ENCODE measurements at places on chromosomes 2 and 18. TPM values are rescaled to one million over a fixed set of nuclear protein-coding genes. Genes with fewer than 3 reads are reported as not detected.

INPP1 gene
- total RNA-seq = 24.8 TPM

CTAGE1 gene
- not detected for total RNA-seq

CFAP65 gene
- total RNA-seq = not detected

FIGN gene
- 9.0 TPM for total RNA-seq

CCDC68 gene
- 3.3 TPM for total RNA-seq

MAPK4 gene
- total RNA-seq = not detected

PKP4 gene
- total RNA-seq = 63.7 TPM

MOCOS gene
- total RNA-seq = 69.1 TPM

OR6B2 gene
- total RNA-seq = not detected

- H3K4me1 ChIP-seq = peaks cover 12% of the 10 kb centered on the region
- H3K27me3 ChIP-seq = no peaks in the 10 kb centered on the region
- H3K4me3 ChIP-seq = no peak overlapping the region
- no peak for DNase-seq
- H3K27ac ChIP-seq = no peak overlapping the region
- H3K36me3 ChIP-seq = peaks cover 9% of the 10 kb centered on the region
Observed at GRCh38 chr2:74194799-74195198, 3.6 kb upstream of the MTHFD2 start.

GRCh38 chr18:74450626-74451025, 6.5 kb downstream of the DIPK1C start:
- peaks cover 3% of the 10 kb centered on the region for H3K27me3 ChIP-seq

DNA sequence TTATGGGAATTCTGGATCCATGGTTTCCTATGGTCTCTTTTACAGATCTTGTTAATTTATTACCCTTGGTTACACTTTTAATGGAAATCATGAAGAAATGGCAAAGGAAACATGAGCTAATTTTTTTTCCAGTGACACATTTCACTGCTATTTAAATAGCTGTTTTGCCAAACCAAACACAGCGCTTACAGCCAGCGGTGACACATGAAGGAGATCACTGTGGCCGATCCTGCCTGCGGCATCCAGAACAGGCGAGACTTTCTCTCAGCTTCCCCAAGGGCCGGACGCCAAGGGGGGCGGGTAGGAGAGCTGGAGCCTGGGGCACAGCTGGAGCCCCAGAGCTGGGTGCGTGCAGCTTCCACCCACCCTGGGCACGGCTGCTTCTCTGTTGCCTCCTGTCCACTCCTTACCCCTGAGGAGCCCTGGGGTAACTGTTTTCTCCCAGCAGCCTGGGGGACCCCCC, 81.4 kb upstream of the PKDCC start:
- H3K27ac ChIP-seq = no peak overlapping the region
- H3K27me3 ChIP-seq = peaks cover 38% of the 10 kb centered on the region
- H3K4me3 ChIP-seq = no peak overlapping the region
- peak; percentile 95 for DNase-seq
- H3K4me1 ChIP-seq = peaks cover 22% of the 10 kb centered on the region
- H3K36me3 ChIP-seq = peaks cover 5% of the 10 kb centered on the region

DNA sequence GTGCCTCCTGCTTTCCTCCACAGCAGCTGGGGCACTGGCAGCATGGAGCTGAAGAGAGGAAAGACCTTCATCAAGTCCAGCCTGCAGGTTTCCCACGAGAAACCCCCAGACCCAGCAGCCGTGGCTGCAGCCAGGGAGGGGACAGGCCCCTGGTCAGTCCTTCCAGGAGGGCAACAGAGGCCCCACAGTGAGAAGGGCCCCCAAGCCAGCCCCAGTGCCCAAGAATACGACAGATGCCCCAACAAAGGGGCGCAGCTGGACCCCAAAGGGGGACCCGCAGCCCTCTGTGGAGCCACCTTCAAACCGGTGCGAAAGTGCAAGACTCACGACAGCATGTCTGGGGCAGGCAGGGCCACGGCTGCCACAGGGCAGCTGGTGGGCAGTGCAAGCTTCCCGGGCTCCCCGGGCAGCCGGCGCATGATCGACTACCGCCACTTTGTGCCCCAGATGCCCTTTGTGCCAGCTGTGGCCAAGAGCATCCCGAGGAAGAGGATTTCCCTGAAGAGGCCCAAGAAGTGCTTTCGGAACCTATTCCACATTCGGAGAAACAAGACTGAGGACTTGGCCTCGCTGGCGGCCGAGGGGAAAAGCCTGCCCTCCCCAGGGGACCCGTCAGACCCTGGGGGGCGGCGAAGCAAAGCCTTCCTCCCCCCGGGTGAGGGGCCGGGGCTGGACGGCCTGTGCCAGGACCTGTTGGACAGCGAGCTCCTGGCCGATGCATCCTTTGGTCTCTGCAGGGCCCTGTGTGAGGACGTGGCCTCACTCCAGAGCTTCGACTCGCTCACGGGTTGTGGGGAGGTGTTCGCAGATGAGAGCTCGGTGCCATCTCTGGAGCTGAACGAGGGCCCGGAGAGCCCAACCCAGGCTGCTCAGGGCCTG, 6.9 kb downstream of the AMER3 start:
- H3K4me3 ChIP-seq = no peak overlapping the region
- no peak overlapping the region for H3K27ac ChIP-seq
- peaks cover 52% of the 10 kb centered on the region for H3K27me3 ChIP-seq

GRCh38 chr2:23708771-23709170, 218.2 kb downstream of the ATAD2B start:
- H3K4me3 ChIP-seq = no peak overlapping the region
- no peak for DNase-seq
- no peaks in the 10 kb centered on the region for H3K4me1 ChIP-seq
- H3K36me3 ChIP-seq = peaks cover 47% of the 10 kb centered on the region
- H3K27me3 ChIP-seq = no peaks in the 10 kb centered on the region

DNA sequence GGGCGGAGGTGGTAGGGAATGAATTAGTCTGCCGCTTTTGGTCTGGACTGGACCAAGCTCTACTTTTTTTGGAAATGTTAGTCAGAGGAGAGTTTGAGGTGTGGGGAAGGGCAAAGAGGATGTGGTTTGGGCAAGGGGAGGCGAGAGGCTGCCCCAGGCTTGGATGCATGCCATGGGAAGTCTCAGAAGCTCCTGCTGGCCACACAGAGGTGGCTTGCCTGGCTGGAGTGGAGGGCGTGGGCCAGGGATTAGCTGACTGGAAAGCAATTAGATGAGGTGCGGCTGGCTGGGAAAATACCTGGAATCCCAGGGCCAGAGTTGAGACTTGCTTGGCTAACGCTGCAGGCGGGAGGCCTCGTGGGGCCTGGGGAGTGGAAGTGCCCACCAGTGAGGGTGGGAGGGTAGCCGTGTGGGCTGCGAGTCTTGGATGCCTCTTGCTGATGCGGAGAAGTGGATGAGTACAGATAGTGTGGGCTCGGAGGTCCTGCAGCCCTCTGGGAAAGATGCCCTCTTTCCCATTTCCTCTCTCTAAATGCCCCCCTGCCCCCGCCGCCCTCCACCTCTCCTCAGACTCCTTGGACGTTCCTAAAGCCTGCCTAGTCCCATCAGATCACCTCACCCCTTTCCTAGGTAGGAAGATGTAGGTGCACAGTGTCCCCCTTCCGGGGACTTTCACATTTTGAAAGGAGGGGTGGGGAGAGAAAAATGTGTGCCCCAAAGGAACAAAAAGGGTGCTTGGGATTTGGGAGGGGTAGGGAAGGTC, 117.6 kb downstream of the SMAD7 start:
- H3K4me3 ChIP-seq = peak overlapping the region; percentile 67
- H3K4me1 ChIP-seq = peaks cover 45% of the 10 kb centered on the region
- peaks cover 29% of the 10 kb centered on the region for H3K36me3 ChIP-seq

GRCh38 chr2:202377207-202377761, 1.2 kb downstream of the BMPR2 start:
- H3K4me1 ChIP-seq = peaks cover 15% of the 10 kb centered on the region
- H3K36me3 ChIP-seq = peaks cover 6% of the 10 kb centered on the region
- no peaks in the 10 kb centered on the region for H3K27me3 ChIP-seq
- DNase-seq = peak; percentile 46
- H3K27ac ChIP-seq = peak overlapping the region; percentile 95
- peak overlapping the region; percentile 83 for H3K4me3 ChIP-seq

DNA sequence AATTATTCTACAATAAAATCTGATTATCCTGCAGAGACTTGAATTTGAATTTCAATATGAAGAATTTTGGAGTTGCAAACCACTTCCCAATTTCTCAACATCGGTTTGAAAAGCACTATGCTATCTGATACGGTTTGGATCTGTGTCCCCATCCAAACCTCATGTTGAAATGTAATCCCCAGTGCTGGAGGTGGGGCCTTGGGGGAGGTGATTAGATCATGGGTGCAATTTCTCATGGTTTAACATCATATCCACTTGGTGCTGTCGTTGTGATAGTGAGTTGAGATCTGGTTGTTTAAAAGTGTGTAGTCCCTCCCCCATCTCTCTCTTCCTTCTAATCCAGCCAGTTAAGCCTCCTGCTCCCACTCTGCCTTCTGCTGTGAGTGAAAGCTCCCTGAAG, 205.7 kb downstream of the NBAS start:
- no peaks in the 10 kb centered on the region for H3K27me3 ChIP-seq
- DNase-seq = no peak
- H3K36me3 ChIP-seq = peaks cover 33% of the 10 kb centered on the region
- H3K4me3 ChIP-seq = no peak overlapping the region
- H3K27ac ChIP-seq = no peak overlapping the region

GRCh38 chr2:104772996-104773395, 80.9 kb upstream of the POU3F3 start:
- DNase-seq = no peak
- H3K27me3 ChIP-seq = no peaks in the 10 kb centered on the region
- H3K27ac ChIP-seq = no peak overlapping the region
- peaks cover 12% of the 10 kb centered on the region for H3K36me3 ChIP-seq
- H3K4me3 ChIP-seq = no peak overlapping the region

DNA sequence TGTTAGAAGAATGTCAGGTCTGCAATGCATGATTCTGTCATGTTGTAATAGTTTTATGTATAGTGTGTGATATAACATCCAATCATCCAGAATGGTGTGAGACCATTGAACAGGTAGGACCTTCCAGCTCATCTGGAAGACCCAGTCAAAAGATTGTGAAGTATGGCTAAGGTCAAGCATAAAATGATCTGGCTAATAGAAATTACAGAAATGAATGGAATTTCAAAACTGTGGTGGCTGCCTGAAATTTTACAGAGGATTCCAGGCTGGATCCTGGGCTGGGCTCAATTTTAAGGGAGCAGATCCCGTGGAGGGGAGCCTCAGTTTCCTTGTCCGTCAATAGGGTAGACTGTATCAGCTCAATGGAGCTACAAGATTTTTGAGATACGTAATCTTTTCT, 39.1 kb downstream of the ACKR3 start:
- peaks cover 32% of the 10 kb centered on the region for H3K27me3 ChIP-seq
- peaks cover 5% of the 10 kb centered on the region for H3K36me3 ChIP-seq
- no peak for DNase-seq
- no peak overlapping the region for H3K27ac ChIP-seq

- peaks cover 7% of the 10 kb centered on the region for H3K4me1 ChIP-seq
- no peak overlapping the region for H3K4me3 ChIP-seq
- no peaks in the 10 kb centered on the region for H3K27me3 ChIP-seq
- no peak overlapping the region for H3K27ac ChIP-seq
- no peak for DNase-seq
Observed at GRCh38 chr18:23337599-23338444, 115.3 kb upstream of the RIOK3 start.

DNA sequence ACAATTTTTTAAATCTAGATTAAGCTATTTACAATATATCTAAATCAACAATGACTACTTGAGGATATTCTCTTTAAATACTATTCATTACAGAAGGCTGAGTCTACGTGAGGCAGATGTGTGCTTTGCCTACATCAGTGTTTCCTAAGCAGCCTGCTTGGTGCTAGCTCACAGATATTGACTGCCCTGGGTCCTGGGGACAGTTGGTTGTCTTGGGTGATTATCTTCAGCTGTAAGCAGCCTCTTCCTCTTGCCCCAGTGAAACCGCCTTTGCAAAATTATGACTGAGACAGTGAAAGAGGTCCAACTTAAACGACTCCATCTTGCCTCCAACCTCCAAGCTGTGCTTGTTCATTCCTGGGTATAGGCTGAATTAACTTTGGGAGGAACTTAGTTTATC, 39.6 kb upstream of the CCDC88A start:
- H3K4me1 ChIP-seq = no peaks in the 10 kb centered on the region
- no peaks in the 10 kb centered on the region for H3K27me3 ChIP-seq
- H3K36me3 ChIP-seq = no peaks in the 10 kb centered on the region
- no peak overlapping the region for H3K27ac ChIP-seq
- DNase-seq = no peak
- no peak overlapping the region for H3K4me3 ChIP-seq

DNA sequence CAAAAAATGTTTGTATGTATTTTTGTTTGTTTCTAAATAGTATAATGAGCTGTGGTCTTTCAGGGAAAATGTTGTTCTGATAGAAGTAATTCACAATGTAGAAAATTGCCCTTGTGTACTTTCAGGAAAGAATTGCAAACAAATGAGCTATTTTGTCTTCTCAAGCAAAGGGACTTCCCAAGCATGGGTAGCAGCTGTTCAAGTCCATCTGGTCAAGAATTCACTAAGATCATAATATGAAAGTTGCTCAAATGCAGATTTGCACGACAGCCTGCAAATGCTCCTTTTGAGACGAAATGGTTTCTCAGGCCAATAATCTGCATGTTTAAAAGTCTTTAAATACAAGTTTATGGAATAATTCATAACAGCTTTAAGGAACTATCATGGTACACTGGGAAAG, 51.9 kb upstream of the HNMT start:
- no peak for DNase-seq
- no peak overlapping the region for H3K27ac ChIP-seq
- no peaks in the 10 kb centered on the region for H3K36me3 ChIP-seq
- no peaks in the 10 kb centered on the region for H3K4me1 ChIP-seq

DNA sequence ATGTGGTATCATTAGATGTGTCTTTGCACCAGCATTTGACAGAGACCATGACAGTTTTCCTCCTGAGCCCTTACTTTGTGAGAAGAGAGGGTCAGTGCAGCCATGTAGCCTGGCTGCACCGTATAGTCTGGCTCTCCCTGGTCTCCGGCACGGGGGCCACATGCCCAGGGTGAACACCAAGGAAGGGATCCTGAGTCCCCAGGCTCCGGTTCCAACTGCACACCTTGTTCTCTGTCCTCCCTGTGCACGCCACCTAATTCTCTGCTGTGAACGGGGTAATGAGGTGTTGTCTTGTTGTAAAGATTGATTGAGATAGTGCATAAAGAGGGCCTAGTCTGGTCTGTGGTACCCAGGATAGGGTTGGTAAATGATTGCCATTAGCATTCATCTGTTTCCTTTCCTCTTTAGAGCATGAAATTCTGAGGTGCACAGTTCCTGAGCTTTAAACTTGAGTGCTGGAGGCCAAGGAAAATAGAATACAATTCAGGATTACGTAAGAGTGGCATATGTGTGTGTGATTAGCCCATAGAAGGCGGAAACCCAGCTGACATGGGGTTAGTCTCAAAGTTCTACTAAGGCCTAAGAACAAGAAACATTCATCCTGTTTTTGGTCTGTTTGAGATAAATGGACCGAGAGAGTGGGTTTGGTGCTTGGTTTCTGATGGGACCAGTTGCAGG, 55.5 kb downstream of the NCK2 start:
- H3K27ac ChIP-seq = no peak overlapping the region
- peak; percentile 66 for DNase-seq
- peaks cover 60% of the 10 kb centered on the region for H3K4me1 ChIP-seq
- no peaks in the 10 kb centered on the region for H3K27me3 ChIP-seq
- no peak overlapping the region for H3K4me3 ChIP-seq
